ENCODE measurements at places on chromosomes 16 and 17.
A peak's percentile ranks its signal among the peaks of the same experiment; 100 is the strongest.

GRCh38 chr17:82519971-82520903 lies 705 bp downstream of the FOXK2 start:
- DNase-seq = no peak

- peak; percentile 71 for DNase-seq
Measured at GRCh38 chr17:39200070-39200879, at the start of gene RPL19. TSS of gene RPL19 (plus strand) at chr17:39200283. CDS start at chr17:39200345, 62 bp downstream.

DNA sequence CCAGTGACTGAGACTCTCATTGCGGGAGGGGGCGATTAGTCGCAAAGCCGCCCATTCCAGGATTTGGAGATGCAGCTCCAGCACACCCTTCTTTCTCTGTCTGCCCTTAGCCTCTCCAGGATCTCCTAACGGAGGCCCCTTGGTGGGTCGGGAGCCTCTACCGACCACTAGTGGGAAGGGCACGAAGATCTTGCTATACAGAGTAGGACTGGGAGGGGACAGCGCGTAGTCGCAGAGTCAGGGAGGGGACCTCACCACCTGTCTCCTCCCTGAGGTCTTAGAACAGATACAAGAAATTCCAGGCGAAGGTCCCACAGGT lies 588 bp upstream of the SMTNL2 start:
- DNase-seq = no peak

DNA sequence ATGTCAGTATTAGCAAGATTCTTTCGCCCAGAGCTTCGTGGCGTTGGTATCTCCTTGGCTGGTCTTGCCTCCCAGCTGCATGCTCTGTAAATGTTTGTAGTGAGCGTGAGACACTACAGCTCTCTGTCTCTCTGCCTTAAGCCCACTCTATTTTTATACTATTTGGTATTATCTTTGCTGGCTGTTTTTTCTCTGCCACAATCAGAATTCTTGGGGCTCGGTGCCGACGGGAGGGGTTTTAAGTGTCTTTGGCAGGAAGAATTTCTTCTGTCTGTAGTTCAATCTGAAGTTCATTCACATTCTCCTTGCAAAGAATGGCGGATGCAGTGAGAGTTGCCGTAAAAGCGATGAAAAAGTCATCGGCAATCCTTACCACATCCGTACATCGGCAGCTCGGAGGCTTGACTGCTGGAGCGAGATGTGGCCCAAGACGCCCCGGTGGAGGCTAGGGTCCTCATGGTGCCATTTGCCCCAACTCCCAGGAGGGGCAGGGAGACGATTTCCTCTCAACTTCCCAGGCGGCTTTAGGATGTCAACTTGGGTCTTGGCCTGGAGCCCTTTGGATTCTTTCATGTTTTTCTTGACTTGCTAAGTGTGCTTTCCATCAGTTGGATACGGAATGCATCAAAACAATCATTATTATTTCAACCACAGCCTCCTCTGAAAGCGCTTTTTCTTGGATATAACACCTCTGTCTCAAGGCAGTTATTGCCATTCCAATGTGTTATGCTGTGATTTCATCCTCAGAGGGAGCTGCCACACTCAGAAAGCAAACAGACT lies 132.3 kb upstream of the SDK2 start:
- DNase-seq = no peak

DNA sequence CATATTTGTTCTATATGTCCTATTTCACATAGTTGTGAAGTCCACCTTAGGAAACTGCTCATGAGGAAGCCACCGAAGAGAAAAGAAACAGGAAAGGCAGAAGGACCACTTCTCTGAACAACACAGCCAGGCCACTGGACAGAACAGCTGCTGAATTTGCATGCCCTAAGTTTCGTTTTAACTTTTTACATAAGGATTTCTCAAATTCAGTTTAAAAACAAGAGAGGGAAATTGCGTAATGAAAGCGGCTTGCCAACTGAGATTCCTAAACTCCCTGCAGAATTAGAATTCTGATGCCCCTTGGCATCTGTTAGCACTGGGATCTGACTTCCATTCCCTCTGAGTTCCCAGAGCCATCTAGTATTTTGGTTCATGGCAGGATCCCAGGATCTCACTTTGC lies 5.0 kb upstream of the CCL8 start:
- DNase-seq = no peak

DNA sequence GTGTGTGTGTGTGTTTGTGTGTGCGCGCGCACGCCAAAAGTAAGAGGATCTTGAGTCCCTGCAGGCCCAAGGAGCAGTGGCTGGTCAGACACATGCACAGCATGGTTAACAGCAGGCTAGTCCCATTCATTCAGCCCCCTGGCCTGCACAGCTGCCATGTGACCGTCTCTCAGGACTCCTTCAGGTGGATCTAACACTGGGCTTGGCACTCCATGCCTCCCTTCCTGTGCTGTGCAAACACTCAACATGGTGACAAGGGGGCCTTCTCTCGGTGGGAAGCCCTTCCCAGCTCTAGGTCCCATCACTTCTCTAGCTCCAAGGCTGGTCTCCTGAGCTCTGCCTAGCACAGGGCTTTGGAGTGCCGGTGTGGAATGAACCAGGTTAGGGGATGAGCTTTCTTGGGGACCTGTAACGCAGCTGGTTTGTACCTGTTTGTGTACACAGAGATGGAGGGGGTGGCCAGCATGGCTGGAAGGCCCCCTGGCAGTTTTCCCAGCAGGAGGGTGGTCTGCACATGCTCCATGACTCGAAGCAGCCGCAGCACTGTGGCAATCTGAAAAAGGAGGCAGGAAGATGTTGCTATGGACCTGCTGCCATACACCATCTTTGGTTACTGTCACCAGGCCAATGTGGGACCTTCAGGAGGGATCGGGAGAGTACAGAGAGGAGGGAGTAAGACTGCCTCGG lies 69.4 kb upstream of the GCSH start:
- DNase-seq = no peak

DNA sequence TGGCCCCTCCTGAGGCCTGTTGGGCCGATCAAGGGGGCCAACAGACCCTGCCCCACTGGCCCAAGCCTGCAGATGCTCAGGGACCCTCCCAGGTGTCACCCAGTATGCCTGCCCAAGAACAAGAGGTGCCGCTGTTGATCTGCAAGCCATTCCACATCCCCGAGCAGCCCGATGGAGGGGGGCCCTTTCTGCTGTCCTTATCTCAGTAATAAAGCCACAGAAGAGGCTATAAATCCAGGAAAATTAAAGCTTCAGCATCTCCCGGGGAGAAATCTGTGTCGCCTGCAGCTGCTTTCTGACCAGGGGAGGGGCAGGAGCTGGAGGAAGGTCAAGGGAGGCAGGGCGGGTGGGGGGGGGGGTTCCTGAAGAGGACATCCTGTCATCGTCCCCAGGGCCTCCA lies 11.7 kb upstream of the CACNA1H start:
- no peak for DNase-seq

GRCh38 chr16:9297437-9298113 lies 206.1 kb downstream of the HAPSTR1 start:
- no peak for DNase-seq

- no peak for DNase-seq
Measured at GRCh38 chr16:28977703-28978662, 3.4 kb downstream of the SPNS1 start.
